T-helper 9 cell (primary cell): ENCODE measurements at places on chromosomes 6 and 20.

- DNase-seq: no peak
These were observed 61.0 kb downstream of the PKIB start for GRCh38 chr6:122671251-122671650.

GRCh38 chr20:12728782-12729181 lies 280.0 kb upstream of the SPTLC3 start:
- DNase-seq: no peak

DNA sequence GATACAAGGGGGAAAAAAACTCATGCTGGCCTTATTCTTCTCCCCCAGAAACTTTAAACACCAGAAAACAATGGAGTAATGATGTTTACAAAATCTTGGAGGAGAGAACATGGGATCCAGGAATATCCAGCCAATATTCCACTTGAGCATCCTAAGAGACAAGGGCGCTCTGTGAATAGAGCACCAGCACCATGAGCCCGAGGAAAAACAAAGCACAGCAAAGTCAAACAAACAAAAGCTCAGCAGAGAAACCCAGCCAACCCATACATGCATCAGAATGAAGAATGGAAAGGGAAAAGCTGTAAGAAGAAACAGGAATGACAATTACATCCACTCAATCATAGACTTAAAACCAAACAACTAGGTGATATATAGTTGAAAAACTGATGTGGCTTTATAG lies 4.6 kb upstream of the NAA20 start:
- no peak for DNase-seq

DNA sequence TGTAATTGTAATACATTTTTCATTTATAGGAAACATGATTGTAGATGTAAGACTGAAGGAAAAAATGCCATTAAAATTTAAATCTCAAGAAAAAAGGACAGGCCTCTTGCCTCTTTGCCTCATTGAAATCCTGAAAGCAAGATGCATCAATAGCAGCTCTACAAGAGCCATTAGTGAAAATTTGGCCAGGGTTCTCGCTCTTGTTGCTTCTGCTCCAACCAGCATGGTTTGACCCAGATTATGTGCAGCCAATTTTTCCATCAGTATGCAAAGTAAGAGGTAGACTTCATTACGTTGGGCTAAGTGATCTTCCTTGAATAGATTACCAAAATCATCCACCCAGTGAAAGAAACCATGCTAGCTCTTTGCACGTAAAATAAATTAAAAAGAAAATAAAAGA lies 106.6 kb downstream of the SGK1 start:
- DNase-seq: no peak

- no peak for DNase-seq
These were observed 13.1 kb downstream of the ACSS1 start for GRCh38 chr20:25044660-25045342.

- DNase-seq: no peak
These were observed 19.1 kb downstream of the ZSCAN23 start for GRCh38 chr6:28424163-28424562.

GRCh38 chr6:138227316-138227781 lies 9.1 kb upstream of the PBOV1 start:
- no peak for DNase-seq

GRCh38 chr6:144361016-144361415 lies 75.9 kb downstream of the UTRN start:
- no peak for DNase-seq

DNA sequence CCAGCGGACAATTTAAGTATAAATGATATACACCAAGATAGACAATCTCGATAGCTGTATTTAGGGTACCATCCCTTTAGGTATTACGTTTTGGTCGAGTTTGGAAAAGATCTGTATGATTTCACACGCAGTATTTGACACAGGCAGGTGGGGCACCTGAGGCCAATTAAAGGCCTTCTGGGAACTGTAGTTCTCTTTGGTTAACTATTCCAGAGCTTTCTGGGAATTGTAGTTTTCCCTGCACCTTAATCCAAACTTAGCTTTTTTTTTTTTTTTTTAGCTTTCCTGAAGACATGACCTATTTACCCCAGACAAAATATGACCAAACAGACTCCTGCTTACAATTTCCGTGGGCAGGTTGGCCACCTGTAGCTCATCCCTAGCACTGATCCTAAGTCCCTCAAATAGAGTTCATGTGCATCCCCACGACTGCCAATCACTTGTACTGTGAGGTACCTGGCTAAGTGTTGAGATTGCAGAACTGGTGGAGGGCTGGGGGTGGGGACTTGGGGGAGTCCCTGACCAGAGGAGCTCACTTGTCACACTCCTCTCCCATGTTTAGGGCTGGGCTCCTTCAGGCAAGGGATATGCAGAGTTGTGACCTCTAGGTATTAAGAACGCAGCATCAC lies 999 bp upstream of the EHMT2 start:
- no peak for DNase-seq

DNA sequence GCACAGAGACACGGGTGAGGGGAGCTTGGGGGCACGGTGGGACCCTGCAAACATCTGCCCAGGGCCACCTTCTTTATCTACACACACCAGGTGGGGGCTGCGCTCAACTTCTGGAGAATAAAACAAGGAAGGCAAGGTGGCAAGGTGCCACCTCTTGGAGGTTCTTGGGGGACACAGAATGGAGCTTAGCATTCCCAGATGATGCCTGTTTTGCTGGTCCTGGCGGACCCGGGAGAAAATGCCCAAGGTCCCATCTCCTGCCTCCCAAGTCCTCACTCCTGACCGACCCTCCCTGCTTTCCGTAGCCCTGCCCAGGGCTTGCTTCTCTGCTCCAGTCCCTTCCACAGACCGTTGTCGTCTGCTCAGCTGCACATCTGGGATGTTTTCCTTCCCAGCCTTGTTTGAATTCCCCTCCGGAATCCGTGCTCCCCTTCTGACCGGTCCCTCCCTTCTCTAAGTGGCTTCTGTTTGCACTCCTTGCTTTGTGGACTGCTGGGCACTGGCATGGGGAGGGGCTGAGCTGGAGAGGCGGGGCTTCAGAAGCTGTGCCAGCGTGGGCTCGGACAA lies 13.1 kb downstream of the ITPR3 start:
- no peak for DNase-seq

DNA sequence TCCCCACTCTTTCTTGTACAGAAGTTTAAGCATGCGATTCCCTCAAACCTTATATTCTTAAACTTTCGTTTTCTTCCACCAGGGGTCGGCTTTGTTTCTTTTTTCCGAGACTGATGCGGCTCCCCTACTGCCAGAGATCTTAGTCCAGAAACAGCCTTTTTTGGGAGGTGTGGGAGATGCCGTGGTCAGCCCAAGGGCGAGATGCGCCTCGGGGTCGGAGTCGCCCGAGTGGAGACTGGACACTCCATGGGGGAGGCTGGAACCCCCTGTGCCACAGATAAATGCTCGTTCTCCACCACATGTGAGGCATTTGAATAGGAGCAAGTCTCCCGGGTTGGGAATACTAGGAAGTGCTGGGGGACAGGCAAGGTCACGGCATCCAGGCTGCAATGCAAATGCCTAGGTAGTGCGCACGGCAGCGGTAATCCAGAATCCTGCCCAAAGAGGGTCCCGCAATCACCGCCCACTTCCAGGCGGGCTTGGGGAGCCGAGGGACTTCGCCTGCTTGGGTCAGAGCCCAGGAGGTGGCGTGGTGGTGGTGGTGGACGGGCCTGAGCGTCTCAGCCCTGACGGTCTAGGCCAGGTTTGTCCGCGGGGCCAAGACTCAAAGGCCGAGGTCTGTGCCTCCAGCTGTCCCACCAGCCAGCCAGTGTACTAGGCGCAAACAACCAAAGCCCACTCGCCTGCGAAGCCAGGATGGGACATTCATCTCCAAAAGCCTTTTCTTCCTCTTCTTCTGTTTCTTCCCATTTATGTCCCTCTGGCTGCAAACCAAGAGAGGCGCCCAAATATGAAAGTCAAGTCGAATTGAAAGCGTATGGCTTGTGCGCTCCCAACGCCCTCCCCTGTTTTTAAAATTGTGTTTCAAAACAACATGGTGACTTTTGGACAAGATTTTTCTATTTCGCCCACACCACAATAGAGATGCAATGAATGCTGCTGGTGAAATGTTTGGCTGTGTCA lies 39.3 kb upstream of the OSTM1 start:
- DNase-seq: no peak

GRCh38 chr6:75155631-75156030 lies 50.2 kb downstream of the COL12A1 start:
- no peak for DNase-seq

DNA sequence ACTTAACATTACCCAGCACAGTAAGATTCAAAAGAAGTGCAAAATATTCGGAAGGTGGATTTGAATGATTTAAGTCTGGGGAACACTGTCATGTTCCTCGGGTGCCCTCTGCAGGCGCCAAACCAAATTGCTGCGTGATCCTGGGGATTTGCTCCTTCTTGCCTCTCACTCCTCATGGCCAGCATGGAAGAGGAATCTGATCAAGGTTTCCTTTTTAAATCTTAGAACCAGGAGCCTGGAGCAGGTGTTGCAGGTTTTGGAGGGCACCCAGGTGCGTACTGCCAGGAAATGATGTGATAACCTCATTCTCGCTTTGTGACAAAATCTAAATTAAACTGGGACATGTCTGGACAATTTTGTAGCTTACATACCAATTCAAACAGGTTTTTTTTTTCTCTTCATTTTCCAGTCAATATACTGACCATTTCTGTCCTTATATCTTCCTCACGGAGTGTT lies 8.1 kb upstream of the PFDN4 start:
- DNase-seq: peak; percentile 55

- DNase-seq: no peak
These were observed 69.8 kb downstream of the DST start for GRCh38 chr6:56572788-56573471.

GRCh38 chr6:166526937-166527336 lies 59.5 kb downstream of the RAMACL start:
- no peak for DNase-seq

- DNase-seq: no peak
These were observed 25.9 kb upstream of the TFAP2B start for GRCh38 chr6:50792771-50793170.

DNA sequence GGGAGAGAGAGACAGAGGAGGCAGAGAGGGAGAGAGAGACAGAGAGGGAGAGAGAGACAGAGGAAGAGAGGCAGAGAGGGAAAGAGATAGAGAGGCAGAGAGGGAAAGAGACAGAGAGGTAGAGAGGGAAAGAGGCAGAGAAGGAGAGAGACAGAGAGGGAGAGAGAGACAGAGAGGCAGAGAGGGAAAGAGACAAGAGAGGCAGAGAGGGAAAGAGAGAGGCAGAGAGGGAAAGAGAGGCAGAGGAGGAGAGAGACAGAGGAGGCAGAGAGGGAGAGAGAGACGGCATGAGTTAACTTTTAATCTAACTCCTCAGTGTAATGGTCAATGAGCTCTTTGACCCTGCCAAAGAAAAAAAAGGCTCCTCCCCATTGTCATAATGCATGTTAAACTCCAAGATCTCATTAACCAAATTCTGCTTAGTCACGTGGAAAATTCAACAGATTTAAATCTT lies 7.1 kb downstream of the ELOVL2 start:
- no peak for DNase-seq

- DNase-seq: no peak
These were observed 19.3 kb upstream of the SEC63 start for GRCh38 chr6:107977283-107977682.

GRCh38 chr20:35478804-35479472 lies 23.5 kb downstream of the CEP250 start:
- no peak for DNase-seq

GRCh38 chr6:125489579-125490285 lies 188.0 kb upstream of the HDDC2 start:
- no peak for DNase-seq

- no peak for DNase-seq
These were observed 72.8 kb downstream of the RPS12 start for GRCh38 chr6:132887204-132887603.

DNA sequence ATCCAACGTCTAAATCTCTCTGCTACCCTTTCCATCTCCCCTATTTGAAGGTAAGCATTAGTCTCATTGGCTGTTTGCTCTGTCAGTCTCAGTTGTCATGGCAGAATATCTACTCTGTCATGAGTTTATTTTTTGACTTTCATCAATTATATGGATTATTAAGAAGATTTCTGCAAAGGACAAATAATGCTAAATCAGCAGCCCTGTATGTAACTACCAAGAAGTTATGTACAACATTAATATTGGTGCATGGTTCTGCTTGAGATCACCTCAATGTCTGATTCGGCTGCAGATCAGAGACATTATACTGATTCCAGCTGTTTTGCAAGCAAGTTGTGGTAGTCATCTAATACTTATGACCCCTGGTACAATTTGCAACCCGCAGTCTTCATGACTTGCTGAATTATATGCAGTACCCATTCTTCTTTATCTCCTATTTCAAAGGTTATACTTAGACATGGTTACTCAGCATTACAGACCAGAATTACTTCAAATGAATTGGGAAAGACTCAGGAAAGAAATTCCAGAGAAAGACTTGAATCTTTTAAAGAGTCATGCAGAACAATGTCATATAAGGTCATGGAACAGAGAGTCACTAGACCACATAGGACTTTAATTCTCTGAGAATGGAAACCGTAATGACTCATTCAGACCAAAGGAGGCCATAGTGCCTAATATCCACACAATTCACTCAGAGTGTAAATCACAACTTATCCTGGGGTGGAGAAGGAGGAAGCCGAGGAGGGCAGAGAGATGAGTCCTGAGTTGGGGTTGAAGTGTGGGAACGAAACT lies 201.4 kb downstream of the IBTK start:
- DNase-seq: no peak

DNA sequence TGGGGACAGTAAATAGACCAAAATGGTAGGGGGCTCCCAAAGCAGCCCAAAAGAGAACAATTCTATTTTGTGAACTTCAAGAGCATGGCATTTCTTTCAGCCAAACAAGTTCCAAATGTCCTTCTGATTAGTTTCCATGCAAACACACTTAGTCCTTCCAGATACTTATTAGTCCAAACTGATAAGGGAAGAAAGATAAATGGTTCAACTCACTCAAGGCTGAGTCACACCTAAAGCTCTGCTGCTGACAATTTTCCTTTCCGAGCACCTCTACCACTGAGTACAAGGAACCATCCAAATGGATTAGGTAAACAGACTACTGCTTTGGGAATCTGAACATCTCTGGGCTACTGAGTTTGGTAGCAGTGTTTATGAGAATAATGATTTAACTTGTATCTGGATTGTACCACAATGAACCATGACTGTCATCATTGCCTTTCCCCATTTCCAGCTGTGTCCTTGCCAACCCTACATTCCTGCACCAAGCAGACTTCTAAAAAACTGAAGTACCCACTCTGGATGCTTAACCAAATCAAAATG lies 71.2 kb downstream of the TNFRSF21 start:
- DNase-seq: no peak

- DNase-seq: no peak
These were observed 3.0 kb downstream of the HLA-A start for GRCh38 chr6:29945281-29945820.

DNA sequence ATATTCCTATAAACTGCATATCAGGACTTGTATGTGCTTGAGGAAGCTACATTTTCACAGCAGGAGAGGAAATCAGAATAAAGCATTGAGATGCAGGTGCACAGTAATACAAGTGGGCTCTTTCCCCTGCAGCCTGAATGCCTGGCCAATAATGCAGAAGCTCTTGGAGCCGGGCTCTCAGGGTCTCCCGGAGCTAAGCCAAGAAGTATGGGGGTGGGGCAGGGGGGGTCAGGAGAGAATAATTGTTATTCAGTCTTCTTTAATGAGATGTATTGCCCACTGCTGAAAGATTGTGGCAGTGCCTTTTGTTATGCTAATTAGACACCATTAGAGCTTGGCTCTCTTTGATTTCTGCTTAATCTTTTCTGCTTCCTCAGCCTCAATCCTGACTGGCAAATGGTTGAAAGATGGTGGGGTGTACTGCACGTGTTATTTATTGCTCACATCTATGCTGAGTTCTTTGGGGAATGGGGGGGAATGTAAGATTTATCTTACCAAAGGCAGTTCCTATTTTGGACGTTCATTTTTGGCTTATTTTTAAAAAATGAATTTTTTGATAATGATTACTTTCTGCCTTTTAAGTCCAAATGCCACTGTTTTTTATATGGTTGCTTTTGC lies 407.6 kb upstream of the SOX4 start:
- DNase-seq: no peak

- DNase-seq: no peak
These were observed 35.8 kb downstream of the GRIK2 start for GRCh38 chr6:101429270-101429669.
